ENCODE measurements at places on chromosomes 1 and 21.

DNA sequence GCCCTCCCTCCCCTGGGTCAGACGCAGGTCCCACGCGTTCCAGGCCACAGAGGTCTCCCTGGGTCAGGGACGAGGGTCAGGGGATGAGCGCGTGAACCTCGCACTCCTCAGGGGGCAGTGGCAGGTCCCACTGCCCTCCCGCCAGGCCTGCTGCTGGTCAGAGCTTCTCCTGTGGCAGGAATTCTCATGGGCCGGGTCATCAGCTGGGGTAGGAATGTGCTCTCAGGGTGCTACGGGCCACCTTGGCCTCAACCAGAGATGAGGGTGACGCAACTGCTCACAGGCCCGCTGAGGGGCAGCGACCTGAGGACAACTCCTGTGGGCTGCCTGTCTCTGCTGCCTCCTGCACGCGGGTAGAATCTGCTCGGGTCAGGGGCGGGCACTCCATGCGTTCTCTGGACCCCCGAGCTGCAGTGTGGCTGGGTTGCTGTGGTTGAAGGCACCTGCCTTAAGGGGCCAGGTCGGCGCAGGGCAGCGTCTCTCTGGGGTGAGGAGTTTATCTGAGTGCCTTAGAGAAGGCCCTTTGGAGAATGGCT, 128.8 kb downstream of the PRDM16 start:
- no peak for DNase-seq

GRCh38 chr1:9621032-9621431, 30.5 kb upstream of the PIK3CD start:
- DNase-seq, result no peak

DNA sequence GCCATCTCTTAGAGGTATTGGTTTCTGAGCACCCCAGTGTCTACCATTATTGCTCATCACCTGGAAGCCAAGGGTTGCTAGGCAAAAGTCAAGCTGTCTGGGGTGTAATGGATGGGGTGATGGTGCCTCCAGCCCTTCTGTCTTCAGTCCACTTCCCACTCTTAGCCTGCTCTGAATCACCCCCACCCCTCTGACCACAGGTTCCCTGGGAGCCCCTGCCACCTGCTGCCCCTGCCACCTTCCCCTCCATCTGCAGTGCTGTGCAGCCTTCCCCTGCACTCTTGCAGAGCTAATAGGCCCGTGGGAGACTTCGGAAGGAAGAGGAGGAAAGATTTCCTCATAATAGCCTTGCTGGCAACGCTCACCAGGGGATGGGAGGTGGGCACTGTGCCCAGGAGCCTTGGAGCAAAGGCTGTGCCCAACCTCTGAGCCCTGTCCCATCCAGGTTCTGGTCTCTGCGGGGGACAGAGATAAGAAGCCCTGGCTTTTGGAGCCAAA, 35.5 kb downstream of the CAPN2 start:
- DNase-seq, result peak; percentile 22

GRCh38 chr21:35057428-35057827, 8.3 kb upstream of the RUNX1 start:
- DNase-seq, result no peak

DNA sequence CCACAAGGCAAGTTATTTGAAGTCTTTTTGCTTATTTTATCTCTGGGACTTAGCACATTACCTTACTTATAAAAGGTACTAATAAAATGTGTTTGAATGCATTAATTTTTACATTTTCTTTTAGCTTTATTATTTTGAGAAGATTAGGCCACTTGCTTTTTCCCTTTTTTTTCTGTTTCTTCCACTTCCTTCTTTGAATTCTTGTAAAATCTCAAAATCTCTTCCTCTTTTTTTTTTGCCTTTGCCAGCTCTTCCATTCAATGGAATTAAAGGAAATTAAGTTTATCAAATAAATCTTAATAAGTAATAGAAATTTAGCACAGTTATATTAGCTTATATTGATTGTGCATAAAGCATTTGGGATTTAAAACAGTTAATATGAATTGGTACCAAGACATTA, 260.9 kb downstream of the SRGAP2C start:
- DNase-seq, result no peak

GRCh38 chr1:222040121-222040805, 298.4 kb upstream of the DUSP10 start:
- no peak for DNase-seq

- peak; percentile 68 for DNase-seq
Observed at GRCh38 chr1:226737819-226738420, 1.2 kb downstream of the ITPKB start.

DNA sequence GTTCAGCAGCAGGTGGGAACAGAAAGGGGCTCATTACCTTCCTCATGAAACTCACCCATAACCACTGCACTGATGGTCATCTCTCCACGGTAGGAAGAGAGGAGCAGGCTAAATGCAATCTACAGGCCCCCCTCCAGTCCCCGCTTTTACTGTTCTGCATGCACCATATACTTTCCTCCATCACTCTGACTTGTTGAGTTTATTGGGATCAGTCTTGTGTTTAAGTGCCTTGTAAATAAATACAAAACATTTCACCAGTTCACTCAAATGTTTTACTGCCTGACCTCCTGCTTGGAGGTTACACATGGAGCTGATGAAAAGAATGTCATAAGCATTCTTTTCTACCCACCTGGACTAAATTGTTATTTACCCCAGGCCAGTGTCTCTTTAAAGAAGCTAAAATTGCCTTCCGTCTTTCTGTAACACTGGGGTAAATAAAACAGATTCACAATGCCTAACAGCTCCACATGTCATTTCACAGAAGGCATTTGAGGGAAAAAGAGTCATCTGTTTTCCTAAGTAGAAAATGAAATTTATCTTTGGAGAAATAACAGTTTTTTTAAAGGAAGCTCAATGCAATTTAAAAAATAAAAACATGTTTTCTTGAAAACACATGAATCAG, 30.7 kb downstream of the PTPN14 start:
- DNase-seq, result no peak

DNA sequence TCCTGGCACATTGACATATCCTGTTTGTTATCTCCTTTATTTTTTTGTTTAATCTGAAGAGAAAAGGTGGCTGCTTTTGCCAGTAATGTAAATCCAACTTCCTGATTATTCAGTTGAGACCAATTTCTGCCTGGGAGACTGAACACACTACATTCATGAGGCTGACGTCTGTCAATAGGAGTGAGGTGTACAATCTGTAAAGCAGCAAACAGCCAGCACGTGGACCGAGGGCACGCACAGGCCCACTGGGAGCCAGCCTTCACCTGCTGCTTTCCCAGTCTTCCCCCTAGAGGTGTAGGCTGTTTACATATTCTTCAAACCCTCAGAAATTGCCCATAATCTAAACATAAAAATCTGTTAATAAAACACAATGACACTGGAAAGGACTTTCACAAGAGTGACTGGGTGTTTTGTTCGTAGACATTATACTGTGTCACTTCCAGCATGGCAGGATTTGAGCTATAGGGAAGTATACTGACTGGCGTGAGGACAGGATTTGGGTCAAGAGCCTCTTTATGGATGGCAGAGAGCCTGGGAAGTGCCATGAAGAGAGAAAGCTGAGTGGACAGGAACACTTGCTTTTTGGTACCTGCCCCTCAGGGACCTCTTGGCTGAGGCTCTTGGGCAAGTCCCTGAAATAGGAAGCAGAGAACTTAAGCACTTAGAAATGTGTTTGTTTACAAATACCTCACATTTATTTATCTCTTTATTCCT, 552.9 kb upstream of the CAMK1G start:
- DNase-seq, result no peak

- no peak for DNase-seq
Observed at GRCh38 chr1:111406321-111406768, 21.2 kb downstream of the OVGP1 start.

DNA sequence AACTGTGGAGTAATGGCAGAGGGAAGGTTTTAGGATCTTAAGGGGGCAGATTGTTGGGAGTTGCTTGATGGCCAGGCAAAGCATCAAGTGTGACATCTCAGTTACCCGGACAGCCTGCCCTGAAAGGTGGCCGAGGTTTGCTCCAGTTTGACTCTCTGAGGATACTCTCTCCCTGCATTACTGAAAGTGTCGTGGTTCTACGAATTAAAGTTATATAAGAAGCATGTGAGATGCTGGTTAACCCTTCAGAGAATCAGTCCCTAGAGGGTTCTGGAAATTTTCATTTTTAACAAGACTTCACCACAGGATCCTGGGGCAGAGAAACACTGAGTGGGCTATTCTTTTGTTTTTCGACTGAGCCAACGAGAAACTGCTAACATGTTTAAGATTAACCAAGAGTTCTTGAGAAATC, 689 bp upstream of the ZNF644 start:
- no peak for DNase-seq

GRCh38 chr1:2610036-2610959, 22.5 kb downstream of the MMEL1 start:
- no peak for DNase-seq

Data from NB4 (cell line).